ENCODE measurements at places on chromosomes 12 and 14.
A peak's percentile ranks its signal among the peaks of the same experiment; 100 is the strongest.

GRCh38 chr12:87756111-87756510 lies 273.1 kb downstream of the C12orf50 start:
- no peak for DNase-seq

DNA sequence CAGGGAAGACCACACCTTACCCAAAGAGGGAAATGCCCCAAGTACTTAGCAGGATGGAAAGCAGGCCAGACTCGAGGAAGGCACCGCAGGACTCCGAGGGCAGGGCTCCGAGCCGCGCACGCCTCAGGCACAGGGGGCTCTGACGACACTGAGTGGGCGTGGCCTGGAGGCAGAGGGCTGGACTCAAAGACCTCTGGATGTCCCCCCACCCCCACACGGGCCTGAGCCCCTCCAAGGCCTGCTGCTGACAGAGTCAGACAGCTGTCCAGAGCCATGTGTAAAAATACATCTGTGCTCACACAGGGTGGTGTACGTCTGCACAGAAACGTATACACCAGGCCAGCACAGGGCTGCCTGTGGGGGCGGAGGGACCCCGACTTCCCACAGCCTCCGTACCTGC lies 1.4 kb downstream of the AKT1 start:
- DNase-seq = no peak

DNA sequence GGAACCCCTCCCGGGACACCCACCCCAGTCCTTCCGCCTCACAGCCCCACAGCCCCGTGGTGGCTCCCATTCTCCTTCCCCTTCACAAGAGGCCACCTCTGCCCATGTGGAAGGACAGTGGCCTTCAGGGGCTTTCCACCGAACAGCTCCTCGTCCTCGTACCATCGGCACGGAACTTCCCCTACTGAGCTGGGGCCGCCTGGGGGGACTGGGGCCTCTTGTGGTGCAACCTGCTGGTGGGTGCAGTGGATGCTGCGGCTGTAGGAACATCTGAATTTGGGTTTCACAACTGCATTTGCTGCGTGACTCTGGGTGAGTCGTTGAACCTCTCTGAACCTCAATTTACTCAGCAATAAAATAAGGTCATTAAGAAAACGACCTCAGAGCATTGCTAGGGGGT lies 50.9 kb downstream of the RFLNA start:
- no peak for DNase-seq

DNA sequence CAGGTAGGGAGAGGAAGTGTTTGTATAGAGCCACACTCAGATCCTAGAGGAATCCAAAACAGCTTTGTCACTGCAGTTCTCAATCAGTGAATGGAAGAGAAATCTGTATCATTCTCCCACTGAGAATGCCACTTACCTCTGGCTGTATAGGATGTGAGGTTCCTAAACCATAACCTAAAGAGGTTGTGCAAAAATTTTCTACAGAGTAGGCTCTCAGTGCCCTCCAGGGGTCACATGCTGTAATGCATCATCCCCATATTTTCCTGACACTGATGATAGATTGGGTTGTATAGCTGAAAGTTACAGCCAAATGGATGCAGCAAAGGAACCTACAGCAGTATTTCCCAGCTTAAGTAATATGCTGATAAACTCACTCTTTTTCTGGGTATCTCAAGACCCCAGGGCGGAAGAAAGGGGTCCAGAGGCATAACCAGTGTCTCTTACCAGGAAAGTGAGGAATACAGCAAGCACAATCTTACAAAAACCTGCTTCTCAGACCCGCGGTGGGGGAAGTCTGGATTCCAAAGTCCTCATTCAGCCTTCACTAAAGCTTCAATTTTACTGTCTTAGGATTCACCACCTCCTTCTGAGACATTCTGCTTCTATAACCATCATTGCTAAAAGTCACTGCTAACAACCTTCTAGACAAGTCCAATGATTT lies 3.8 kb downstream of the BCDIN3D start:
- DNase-seq = no peak

GRCh38 chr12:121787063-121788025 lies 6.1 kb downstream of the RHOF start:
- DNase-seq = no peak

DNA sequence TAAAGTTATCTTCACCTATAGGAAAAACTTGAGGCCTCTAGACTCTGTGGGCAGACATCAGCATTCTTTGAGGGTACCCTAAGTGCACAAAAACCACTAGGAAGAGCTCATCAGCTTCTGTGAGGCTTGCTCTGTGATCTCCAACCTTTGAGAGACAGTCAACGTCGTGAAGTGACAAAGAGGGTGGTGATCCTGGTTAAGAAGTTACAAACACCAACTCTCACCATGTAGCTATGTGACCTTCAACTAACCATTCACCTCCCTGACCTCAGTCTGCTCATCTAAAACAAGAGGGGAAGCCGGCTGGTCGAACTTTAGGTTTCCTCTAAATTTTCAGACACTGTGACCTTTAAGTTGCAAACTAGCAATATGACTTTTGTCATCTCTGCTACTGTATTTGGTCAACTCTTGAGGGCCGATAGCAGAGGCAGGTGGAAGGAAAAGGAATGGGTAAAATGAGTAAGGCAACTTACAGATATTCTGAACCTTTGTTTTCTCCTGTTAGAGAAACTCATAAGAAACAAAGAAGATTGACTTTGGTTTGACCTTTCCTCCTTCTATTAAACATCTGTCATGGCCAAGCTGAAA lies 103.2 kb upstream of the PARP11 start:
- DNase-seq = no peak

GRCh38 chr12:68506619-68507018 lies 104.1 kb upstream of the RAP1B start:
- no peak for DNase-seq

- no peak for DNase-seq
Observed at GRCh38 chr12:8658346-8658745, 4.3 kb downstream of the MFAP5 start.

DNA sequence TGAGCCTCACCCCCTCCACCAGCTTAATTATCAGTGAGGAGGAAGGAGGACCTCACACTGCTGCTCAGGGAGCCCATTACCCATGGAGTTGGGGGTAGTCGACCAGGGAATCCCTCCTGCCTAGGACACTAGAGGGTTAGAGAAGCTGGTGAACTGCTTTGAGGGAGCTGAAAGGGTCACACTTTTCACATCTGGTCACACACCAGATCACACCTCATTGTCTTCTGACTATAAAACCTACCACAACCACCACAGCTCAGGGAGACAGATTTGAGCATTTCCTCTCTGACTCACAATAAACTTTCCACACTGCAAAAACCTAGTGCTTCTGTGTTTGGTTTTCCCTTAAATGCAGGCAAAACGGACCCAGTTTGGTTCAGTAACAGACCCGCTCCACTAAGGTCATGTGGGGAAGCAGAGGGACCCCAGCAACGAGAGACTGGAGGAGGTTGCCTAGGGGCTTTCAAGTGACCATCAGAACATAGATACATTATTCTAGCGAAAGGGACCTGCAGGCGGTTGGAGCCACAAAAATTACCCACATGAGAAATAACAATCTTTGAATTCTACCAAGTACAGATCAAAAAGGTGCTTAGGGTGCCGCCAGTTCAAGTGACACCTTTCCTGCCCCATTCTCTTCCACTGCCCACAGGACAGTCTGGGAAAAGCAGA lies 151.4 kb upstream of the AVPR1A start:
- DNase-seq = no peak

DNA sequence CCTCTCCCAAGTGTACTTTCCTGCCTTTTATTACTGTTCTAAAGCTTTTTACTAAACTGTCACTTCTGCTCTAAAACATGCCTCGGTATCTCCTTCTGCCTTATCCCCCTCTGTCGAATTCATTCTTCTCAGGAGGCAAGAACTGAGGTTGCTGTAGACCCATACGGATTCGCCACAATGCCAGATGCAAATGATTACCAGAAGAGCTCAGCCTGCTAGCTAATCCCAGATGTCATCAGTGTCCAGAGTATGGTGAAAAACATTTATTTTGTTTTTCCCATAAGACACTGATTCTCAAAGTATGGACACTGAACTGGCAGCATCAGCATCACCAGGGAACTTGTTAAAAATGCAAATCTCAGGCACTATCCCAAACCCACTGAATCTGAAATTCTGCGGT lies 359.3 kb downstream of the TMTC2 start:
- no peak for DNase-seq

GRCh38 chr12:6873094-6874014 lies at the start of gene SPSB2:
TSS of gene SPSB2 (minus strand) at chr12:6873303. CDS start at chr12:6872901, 402 bp downstream.
- peak; percentile 78 for DNase-seq

DNA sequence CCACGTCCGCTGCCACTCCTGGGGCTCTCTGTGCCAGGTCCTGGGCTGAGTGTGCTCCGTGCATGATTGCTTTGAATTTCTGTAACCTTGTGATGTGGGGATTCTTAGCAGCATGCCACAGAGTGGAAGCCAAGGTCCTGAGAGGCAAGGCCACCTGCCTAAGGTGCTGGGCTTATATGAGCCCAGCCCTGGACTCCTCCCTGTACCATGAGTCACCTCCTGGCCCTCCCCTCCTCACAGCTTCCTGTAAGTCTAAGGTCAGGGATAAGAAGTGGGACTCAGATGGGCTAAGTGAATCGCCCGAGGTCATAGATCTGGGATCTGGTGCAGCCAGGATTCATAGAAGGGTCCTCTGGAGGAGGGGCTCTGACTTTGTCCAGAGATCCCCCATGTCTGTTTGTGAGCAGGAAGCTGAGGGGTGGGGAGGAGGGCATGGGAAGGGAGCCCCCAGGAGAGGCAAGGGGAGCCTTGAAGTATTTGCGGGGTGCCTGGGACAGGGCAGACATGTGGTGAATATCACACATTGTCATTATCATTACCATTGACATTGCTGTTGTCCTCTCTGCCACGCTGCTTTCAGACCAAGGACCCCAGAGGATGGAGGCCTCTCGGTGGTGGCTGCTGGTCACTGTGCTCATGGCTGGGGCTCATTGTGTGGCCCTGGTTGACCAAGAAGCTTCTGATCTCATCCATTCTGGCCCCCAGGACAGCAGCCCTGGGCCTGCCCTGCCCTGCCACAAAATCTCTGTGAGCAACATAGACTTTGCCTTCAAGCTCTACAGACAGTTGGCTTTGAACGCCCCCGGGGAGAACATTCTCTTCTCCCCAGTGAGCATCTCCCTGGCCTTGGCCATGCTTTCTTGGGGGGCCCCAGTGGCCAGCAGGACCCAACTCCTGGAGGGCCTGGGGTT lies 28.8 kb downstream of the SERPINA3 start:
- no peak for DNase-seq

- no peak for DNase-seq
Observed at GRCh38 chr14:29030970-29031369, 264.4 kb downstream of the FOXG1 start.

- DNase-seq = no peak
Observed at GRCh38 chr12:25811656-25812126, 146.8 kb upstream of the RASSF8 start.

- no peak for DNase-seq
Observed at GRCh38 chr12:4228122-4228580, 45.4 kb upstream of the CCND2 start.

GRCh38 chr14:57632649-57633048 lies 139.0 kb upstream of the CCDC198 start:
- no peak for DNase-seq

DNA sequence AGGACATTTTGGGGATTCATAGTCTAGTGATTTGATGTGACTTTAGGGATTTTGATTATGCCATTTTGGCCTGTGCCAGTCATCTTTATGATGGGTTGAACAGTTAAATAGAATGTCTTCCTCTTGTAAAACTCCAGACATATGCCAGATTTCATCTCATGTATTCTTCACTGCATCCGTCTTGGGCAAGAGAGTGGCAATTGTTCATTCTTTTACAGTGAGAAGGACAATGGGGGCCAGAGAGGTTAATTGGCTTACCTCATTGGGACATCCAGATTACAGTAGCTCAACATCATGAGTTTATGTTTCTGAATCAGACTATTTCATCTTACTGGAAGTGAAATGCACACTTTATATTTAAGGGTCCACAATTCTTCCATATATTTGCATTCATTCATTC lies 108.2 kb upstream of the SLC38A2 start:
- no peak for DNase-seq

DNA sequence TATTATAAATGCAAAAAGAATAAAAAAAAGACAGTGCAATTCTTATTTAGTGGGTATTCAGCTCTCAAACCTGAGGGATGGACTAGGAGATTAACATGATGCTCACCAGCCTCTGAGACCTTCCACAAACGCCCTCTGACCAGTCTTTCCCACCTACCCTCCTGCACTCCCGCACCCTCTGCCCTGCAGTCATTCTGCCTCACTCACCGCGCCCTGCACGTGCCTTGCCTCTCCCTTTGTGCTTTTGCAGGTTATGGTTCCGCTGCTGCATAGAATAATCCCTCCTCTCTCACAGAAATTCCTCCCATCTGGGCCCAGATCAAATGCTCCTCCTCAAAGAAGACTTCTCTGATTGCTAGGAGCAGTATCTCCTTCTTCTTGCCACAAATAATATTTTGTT lies 28.5 kb upstream of the TMCC3 start:
- no peak for DNase-seq

- no peak for DNase-seq
Observed at GRCh38 chr12:71270057-71270456, 112.3 kb upstream of the TSPAN8 start.

DNA sequence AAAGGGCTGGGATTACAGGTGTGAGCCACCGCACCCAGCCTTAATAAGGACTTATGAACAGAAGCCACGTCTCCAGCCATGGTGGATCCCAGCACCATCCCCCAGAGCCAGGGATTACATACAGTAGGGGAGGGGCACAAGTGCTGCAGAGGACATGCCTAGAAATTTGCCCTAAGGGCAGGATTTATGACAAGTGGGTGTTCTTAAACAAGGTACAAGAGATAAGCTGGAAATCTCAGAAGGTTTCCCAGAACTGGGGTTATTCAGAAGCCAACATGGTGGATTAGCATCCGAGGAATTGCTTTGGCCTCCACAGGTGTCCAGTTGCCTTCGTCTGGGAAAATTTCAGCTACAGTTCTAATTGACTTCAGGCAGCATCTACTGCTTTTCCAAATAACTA lies 114.4 kb upstream of the EGLN3 start:
- no peak for DNase-seq

DNA sequence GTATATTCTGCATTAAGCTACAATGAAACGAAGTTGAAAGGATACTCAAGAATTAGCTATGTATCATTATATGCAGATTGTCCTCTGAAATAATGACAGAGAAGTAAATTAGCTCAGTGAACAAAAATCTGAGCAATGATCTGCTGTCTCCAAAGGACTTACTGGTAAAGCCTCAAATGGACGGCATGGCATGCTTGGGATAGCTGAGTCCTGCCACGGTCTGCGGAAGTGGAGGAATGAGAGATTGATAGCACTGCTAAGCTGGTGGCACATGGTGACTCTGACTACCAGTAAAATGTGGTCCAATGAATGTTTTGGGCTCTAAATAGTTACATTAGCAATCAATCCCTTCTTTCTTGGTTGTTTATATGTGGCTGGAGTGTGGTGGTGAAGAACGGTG lies 3.7 kb upstream of the DENND5B start:
- DNase-seq = no peak

- DNase-seq = no peak
Observed at GRCh38 chr14:73342670-73343069, 105.4 kb downstream of the PAPLN start.

- no peak for DNase-seq
Observed at GRCh38 chr12:129873111-129873832, 30.6 kb downstream of the TMEM132D start.

- no peak for DNase-seq
Observed at GRCh38 chr14:24513009-24513408, 4.9 kb upstream of the CMA1 start.

- no peak for DNase-seq
Observed at GRCh38 chr12:122878780-122879612, 16.9 kb downstream of the VPS37B start.

GRCh38 chr12:13947276-13947946 lies 34.0 kb downstream of the GRIN2B start:
- no peak for DNase-seq

GRCh38 chr12:104695453-104696148 lies 238.9 kb downstream of the CHST11 start:
- DNase-seq = no peak

GRCh38 chr12:59115526-59115925 lies 195.2 kb upstream of the LRIG3 start:
- no peak for DNase-seq
